Cortex of kidney (tissue), 1 donor: ENCODE measurements at places on chromosomes 1 and 21.
A peak's percentile ranks its signal among the peaks of the same experiment; 100 is the strongest.

GRCh38 chr1:198559362-198559761 lies 18.9 kb upstream of the ATP6V1G3 start:
- DNase-seq, result no peak

GRCh38 chr1:176879784-176880620 lies 284.5 kb downstream of the ASTN1 start:
- no peak for DNase-seq

DNA sequence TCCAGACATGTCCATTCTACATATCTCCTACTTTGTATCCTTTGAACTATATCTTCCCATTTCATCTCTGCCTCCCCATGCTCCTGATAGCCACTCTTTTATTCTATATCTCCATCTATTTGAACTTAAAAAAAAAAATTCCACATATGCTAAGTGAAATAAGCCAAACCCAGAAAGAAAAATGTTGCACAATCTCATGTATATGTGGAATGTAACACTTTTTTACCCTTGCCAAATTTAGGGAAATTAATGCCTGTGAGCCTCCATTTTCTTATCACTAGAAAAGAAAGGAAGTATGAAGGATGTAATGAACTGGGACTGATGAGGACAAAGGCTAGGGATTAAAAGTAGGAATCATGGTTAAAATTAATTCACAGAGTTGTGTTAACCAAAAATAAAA lies 53.5 kb downstream of the RGS13 start:
- DNase-seq, result no peak

- no peak for DNase-seq
Observed at GRCh38 chr1:9449976-9450696, 89.1 kb upstream of the SLC25A33 start.

- DNase-seq, result no peak
Observed at GRCh38 chr1:33379631-33380354, 51.1 kb downstream of the PHC2 start.

DNA sequence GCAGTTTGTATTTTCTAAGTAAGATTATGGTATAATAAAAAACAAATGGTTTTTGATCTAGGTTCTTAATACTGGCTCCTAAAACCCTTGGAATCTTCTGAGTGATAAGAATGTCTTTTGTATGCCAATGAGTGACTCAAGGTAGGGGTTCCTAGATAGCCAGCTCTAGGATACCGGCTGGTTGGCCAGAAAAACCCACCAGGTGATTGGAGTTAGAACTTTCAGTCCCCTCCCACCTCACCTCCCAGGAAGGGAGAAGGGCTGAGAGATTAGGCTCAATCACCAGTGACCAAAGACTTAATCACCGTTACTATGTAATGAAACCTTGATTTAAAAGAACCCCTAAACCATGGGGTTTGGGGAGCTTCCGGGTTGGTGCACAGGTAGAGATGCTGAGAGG lies 8.7 kb upstream of the BRDT start:
- DNase-seq, result no peak

- no peak for DNase-seq
Observed at GRCh38 chr1:42482635-42483153, 19.6 kb downstream of the CCDC30 start.

- no peak for DNase-seq
Observed at GRCh38 chr1:8211883-8212579, 105.9 kb upstream of the SLC45A1 start.

- no peak for DNase-seq
Observed at GRCh38 chr1:101039245-101039644, 13.7 kb upstream of the DPH5 start.

DNA sequence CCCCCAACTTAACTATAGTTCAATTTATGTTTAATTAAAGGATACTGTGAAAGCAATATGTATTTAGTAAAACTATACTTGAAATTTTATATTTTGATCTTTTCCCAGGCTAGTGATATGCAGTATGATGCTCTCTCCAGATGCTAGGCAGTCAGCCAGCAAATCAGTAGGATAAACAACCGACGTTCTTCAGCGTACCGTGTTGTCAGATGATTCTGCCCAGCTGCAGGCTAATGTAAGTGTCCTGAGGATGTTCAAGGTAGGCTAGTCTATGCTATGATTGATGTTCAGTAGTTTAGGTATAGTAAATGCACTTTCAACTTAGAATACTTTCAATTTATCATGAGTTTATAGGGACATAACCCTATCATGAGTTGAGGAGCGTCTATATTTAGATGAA lies 762.6 kb downstream of the MRPL39 start:
- DNase-seq, result no peak

- no peak for DNase-seq
Observed at GRCh38 chr1:26360807-26361604, 7.1 kb upstream of the CRYBG2 start.

- DNase-seq, result no peak
Observed at GRCh38 chr21:25944672-25945213, 210.0 kb downstream of the GABPA start.

DNA sequence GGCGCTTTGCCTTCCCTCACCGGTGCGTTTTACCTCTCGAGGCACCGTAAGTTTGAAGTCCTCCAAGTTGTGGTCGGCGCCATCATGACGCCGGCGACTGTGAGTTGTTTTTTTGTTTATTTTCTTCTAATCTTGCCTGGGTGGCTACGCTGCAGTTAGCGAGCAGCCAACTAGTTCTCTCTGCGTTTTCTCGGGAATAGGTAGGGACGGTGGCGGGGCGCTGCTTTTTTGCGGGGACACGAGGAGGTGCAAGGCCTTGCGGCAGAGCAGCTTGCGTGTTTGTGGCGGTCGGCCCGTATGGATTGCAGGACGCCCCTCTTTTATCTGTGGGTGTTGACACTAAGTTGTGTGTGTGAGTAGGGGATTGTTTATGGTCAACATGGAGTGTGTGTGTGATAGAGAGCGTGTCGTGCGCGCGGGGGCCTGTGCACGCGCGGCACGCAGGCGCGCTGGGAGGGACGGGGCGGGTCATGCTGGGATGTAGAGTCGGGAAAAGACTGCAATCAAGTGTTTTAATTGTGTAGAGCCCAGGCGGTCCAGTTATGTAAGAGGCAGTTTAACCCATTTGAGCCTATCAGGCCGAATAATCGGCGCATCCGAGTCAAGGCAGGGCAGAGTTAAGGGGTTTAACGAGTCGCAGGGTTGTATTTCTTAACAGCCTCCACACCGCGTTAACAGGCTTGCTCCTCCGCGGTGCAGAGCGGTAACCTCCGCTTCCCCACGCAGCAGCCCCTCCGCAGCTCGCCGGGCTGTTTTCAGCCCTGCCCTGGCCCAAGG lies 1.2 kb upstream of the NEGR1 start:
- DNase-seq, result peak; percentile 8

DNA sequence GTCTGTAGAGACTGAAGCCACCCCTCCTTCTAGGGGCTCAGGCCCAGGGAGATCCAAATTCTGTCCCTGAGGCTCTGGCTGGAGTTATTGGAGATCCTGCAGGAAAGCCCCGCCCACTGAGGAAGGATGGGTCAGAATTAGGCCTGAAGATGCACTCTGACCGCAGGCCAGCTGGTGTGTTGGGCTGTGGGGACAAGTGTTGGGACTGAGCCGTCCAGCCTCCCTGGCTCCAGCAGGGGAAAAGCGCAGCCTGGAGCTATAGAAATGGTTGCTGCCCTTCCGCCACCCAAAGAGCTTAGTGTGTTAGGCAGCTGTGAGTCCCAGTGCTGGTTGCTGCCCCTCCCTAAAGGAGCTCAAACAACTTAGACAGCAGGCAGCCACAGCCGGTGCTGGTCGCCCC lies 33.0 kb upstream of the PRRX1 start:
- no peak for DNase-seq

- DNase-seq, result no peak
Observed at GRCh38 chr1:112060261-112060660, 70.8 kb upstream of the KCND3 start.

- DNase-seq, result no peak
Observed at GRCh38 chr1:169572187-169572586, 14.1 kb downstream of the F5 start.
